ENCODE measurements at places on chromosomes 7 and 10.

- DNase-seq = no peak
Measured at GRCh38 chr10:48551861-48552591, 52.8 kb downstream of the ARHGAP22 start.

GRCh38 chr7:95104739-95105138, 197.3 kb downstream of the PPP1R9A start:
- DNase-seq = no peak

- DNase-seq = no peak
Measured at GRCh38 chr10:125169279-125169678, 8.9 kb upstream of the CTBP2 start.

GRCh38 chr10:78843495-78843894, 225.3 kb upstream of the ZMIZ1 start:
- DNase-seq = no peak

DNA sequence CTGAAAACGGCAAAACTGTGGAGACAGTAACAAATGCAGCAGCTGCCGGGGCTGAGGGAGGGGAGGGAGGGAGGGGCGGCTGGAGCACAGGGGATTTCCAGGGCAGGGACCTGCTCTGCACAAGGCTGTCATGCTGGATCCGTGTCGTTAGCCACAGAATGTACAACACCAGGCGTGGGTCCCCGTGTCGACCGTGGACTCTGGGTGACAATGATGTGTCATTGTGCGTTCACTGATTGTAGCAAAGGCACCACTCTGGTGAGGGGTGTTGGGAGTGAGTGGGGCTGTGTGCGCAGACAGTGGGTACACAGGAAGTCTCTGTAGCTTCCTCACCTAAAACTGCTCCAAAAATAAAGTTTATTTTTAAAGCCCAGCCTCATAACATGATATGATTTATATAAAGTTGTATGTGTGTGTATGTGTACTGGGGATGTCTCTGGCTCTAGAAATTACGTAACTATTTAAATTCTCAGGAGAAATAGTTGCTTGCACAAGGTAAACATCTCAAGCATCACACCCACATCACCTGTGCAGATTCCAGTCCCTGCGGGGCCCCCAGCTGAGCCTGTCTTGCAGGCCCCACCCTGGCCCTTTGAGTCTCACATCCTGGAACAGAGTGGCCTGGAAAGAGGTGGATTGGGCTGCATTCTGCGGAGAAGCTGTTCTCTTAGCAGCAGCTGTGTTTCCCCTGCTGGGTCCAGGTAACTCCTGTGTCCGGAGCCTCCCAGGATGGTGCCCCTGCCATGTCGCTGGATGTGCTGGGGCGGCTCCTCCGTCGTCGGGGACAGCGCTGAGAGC, 135.7 kb downstream of the DYNC2I1 start:
- no peak for DNase-seq

GRCh38 chr10:6815346-6815745, 235.3 kb upstream of the PRKCQ start:
- no peak for DNase-seq

DNA sequence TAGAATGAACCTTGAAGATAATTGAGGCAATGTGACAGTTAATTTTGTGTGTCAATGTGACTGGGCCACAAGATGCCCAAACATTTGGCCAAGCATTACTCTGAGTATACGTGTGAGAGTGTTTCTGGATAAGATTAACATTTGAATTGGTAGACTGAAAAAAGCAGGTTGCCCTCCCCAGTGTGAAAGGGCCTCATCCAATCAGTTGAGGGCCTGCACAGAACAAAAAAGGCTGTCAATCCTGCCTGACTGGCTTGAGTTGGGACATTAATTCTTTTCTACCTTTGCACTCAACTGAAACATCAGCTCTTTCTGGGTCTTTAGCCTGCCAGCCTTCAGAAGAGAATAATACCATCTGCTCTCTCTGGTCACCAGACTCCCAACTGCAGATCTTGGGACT, 56.6 kb upstream of the PDE1C start:
- no peak for DNase-seq

- peak; percentile 97 for DNase-seq
Measured at GRCh38 chr7:105830405-105831301, 45.7 kb downstream of the ATXN7L1 start.

- no peak for DNase-seq
Measured at GRCh38 chr10:122721111-122721510, 21.5 kb upstream of the C10orf120 start.

DNA sequence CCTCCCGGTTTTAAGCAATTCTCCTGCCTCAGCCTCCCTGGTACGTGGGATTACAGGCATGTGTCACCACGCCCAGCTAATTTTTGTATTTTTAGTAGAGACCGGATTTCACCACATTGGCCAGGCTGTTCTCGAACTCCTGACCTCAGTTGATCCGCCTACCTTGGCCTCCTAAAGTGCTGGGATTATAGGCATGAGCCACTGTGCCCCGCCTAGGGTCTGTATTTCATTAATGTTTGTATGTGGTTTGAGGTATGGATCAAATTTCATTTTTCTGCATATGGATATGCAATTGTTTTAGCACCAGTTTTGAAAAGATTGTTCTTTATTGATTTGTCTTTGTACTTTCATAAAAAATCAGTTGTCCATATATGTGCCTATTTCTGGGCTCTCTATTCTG, 26.0 kb downstream of the CYP26A1 start:
- no peak for DNase-seq

DNA sequence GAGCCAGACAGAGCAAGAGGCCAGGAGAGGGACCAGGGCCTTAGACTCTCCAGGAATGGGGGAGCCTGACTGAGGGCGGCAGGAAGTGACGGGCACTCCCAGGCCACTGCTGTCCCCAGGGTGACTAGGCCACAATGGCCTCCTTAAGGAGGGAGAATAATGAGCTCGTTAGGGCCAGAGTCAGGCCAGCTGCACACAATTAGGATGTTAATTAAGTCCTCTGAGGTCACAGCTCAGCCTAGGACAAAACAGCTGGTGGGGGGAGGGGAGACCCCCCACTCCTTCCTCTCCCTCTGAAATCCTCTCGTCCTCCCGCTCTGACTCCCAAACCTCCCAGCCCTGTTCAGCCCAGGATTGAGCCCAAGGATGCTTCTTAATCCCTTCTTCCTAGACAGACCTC, 143.0 kb downstream of the NEURL1 start:
- DNase-seq = no peak

- DNase-seq = no peak
Measured at GRCh38 chr7:63080406-63080805, 918.2 kb upstream of the ZNF722 start.

- no peak for DNase-seq
Measured at GRCh38 chr10:27225642-27226257, 14.8 kb downstream of the ACBD5 start.

GRCh38 chr7:68433462-68434070, 1164.7 kb upstream of the AUTS2 start:
- no peak for DNase-seq

DNA sequence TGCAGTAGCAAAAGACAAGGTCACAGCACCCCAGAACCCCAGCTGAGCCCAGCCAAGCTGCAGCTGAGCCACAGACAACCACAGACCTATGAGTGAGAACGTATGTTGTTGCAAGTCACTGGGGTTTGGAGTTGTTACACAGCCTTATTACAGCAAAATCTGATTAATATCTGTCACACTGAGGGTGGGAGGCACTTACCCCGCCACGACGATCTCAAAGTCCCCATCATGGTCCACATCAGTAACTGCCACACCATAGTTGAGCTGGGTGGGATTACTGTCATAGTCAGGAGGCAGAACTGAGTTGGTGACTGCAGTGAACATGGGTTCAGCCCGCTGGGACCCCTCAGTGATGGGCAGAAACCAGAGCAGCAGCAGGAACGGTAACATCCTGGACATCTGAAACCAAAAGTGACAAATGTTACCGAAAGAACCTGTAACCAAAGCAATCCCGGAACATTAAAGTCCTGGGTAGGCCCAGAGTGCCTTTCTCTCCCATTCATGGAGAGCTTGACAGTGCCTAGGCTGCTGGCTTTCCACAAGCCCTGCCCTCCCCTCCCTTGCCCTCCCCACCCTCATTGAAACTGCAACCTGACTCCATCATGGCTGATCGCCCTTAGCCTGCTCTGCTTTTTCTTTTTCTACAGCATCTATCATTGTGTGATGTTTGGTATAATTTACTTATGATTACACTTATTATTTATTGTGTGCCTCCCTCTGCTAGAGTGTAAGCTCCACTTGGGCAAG, 19.3 kb downstream of the CRTAC1 start:
- no peak for DNase-seq

- DNase-seq = no peak
Measured at GRCh38 chr10:23063045-23063972, 32.1 kb upstream of the MSRB2 start.

- no peak for DNase-seq
Measured at GRCh38 chr10:121288011-121288410, 310.2 kb downstream of the FGFR2 start.

- no peak for DNase-seq
Measured at GRCh38 chr7:44748045-44748947, at the start of gene ZMIZ2. Gene ZMIZ2 (plus strand): TSS chr7:44748847. CDS start chr7:44756250, 7,403 bp downstream.

DNA sequence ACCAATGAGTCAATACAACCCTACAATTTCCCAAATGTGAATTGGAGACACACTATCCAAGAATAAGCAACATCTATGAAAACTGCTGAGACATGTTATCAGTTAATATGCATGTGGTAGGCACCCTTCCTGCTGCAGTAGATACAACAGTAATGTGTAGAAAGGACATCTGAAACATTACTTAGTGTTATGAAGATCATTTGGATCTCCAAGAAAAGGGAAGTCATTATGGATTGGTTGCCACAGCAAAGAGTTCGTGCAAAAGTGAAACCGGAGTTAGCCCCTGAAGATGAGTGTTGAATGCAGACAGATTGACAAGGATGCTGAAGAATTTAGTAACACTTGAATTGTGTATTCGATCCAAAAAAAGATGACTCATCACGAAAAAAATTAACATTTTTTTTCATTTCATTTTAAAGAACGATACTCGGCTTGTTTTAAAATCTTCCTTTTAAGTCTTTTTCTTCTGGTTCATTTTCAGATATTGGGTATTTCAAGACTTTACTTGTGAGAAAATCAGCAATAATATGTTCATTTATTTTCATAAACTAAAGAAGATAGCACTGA, 322.4 kb upstream of the KLF6 start:
- DNase-seq = no peak

- no peak for DNase-seq
Measured at GRCh38 chr7:142308326-142308725, 50.5 kb upstream of the PRSS58 start.

GRCh38 chr7:149467321-149467859, 6.5 kb upstream of the ZNF777 start:
- DNase-seq = no peak

- no peak for DNase-seq
Measured at GRCh38 chr7:15687546-15688278, 1.2 kb upstream of the MEOX2 start.

DNA sequence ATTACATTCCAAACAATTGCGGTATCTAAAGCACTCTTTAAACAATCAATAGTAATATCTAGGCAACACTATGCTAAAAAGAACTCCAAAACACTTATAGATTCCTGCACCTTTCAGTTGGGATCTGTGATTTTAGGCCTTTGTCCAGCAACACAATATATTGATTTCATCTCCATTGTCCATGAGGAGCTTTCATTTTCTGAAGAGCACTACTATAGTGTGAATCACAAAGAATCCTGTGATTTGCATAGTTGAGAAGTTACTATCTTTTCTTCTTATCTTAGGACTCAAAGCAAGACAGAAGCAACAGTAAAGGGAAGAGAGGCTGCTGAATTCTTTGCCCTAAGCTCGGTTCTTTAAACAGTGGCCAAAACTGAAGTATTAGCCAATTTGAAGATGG, 846.8 kb downstream of the IPMK start:
- DNase-seq = no peak
